MCF 10A (cell line): ENCODE measurements at places on chromosomes 4 and X. TPM values are rescaled to one million over a fixed set of nuclear protein-coding genes. Genes with fewer than 3 reads are reported as not detected.

The OTUD6A gene
- total RNA-seq, result not detected in 2 replicates

The NR3C2 gene
- total RNA-seq, result 0.21 and 0.34 TPM in 2 replicates

The DRP2 gene
- total RNA-seq, result 0.40 and 0.47 TPM in 2 replicates

The REPS2 gene
- 6.9 and 8.1 TPM in 2 replicates for total RNA-seq

The LINC00632 gene
- total RNA-seq, result 7.4 and 16.9 TPM in 2 replicates

The PDE6B gene
- not detected in 2 replicates for total RNA-seq

The CRLF2 gene
- total RNA-seq, result not detected in 2 replicates

The MAP3K15 gene
- not detected in 2 replicates for total RNA-seq

The HAND2 gene
- total RNA-seq, result not detected in 2 replicates

The ACSL1 gene
- total RNA-seq, result 99.5 and 105 TPM in 2 replicates

The GAGE2A gene
- not detected in 2 replicates for total RNA-seq

The GRPR gene
- not detected in 2 replicates for total RNA-seq

The COMMD8 gene
- total RNA-seq, result 21.1 and 21.3 TPM in 2 replicates

The XPNPEP2 gene
- not detected in 2 replicates for total RNA-seq

The PNMA5 gene
- total RNA-seq, result not detected in 2 replicates

The GAGE10 gene
- total RNA-seq, result not detected in 2 replicates
